ENCODE measurements at places on chromosomes 5 and 9. TPM values are rescaled to one million over a fixed set of nuclear protein-coding genes. Genes with fewer than 3 reads are reported as not detected.

DNA sequence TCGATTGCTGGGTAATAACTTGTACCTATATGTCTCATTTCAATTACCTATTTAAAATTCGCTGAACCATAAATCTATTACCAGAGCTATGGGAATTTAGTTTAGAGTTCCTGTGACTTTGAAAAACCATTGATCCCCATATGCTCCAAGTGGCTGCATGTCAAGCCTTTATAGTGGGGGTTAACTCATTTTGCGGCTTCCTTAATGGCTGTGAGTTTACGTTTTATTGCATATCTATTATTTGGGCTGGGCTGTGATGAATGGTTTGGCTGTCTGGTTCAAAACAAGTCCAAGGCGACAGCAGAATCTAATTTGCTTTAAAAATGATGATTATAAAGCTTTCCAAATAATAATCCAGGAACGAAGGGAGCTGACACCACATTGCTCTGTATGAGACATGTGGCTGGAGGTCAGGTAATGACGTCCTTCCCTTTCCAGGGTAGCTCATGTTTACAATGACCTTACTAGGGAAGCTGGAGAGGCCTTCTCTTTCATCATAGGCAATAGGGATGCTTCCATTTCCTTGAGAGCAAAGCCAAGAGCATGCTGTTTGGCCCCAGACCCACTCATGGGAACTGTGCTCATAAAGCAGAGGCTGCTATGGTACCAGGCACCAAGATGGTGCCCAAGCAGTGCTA is 258.3 kb downstream of the HSPA4 start:
- no peaks in the 10 kb centered on the region for H3K27me3 ChIP-seq
- H3K27ac ChIP-seq: no peak overlapping the region
- H3K36me3 ChIP-seq: no peaks in the 10 kb centered on the region
- no peak for DNase-seq
- no peak overlapping the region for H3K4me3 ChIP-seq

DNA sequence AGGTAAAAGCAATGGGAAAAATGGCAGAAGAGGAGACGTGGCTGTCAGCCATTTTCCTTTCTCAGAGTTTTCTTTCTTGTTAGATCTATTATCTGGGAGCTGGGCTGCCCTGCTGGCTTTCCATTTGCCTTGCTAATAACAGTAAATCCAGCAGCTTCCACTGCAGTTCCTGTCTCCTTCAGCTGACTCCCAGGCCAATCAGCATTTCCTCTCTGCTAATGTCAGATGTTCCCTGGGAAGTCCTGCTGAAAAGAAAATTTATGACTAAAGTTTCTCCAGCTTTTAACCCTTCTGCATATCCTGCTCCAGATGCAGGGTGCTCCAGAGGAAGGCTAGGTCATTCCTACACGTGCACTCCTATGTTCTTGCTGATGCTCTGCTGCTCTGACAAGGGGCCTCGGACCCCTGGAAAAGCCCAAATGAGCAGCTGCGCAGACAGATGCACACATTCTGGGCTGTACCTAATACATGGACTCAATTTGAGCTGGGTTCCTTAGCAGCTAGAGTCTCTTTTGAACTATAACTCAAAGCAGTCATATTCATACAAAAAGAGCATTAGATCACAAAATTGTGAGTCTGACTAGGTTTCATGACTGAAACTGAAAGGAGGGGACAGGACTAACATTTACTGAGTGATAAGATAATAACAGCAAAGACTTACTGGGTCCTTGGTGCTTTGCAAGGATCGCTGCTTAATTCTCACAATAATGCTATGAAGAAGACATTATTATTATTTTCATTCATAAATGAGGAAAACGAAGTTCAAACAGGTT is 182.2 kb downstream of the MAPKAP1 start:
- DNase-seq: no peak
- no peaks in the 10 kb centered on the region for H3K27me3 ChIP-seq
- peaks cover 34% of the 10 kb centered on the region for H3K4me1 ChIP-seq
- H3K36me3 ChIP-seq: peaks cover 15% of the 10 kb centered on the region
- H3K27ac ChIP-seq: no peak overlapping the region

GRCh38 chr9:126393876-126394275 is 67.2 kb downstream of the MVB12B start:
- peaks cover 4% of the 10 kb centered on the region for H3K36me3 ChIP-seq
- H3K27me3 ChIP-seq: no peaks in the 10 kb centered on the region
- H3K4me1 ChIP-seq: peaks cover 65% of the 10 kb centered on the region
- DNase-seq: no peak
- H3K4me3 ChIP-seq: no peak overlapping the region
- peak overlapping the region; percentile 96 for H3K27ac ChIP-seq

GRCh38 chr5:155082401-155082800 is 68.8 kb downstream of the KIF4B start:
- H3K4me3 ChIP-seq: no peak overlapping the region
- H3K4me1 ChIP-seq: no peaks in the 10 kb centered on the region
- H3K27ac ChIP-seq: no peak overlapping the region

DNA sequence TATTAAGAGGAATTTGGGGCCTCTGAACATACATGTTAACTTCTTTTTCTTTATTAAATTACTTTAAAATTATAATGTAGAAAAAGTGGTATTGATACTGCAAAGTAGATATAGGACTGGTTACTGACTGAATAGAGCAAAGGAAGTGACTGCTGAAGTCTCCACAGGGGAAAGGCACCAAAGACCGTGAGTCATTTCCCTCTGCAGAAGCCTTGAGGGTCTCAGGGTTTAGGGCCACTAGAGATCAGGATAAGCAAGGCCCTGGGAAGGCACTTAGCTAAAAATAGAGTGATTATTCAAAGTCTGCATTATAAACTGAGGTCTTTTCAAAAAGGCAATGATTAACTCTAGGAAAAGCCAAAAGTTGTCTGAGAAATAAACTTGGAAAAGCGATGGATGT is 44.7 kb upstream of the ITGA1 start:
- H3K4me3 ChIP-seq: peak overlapping the region; percentile 61
- peak overlapping the region; percentile 71 for H3K27ac ChIP-seq
- peaks cover 67% of the 10 kb centered on the region for H3K4me1 ChIP-seq
- no peak for DNase-seq
- no peaks in the 10 kb centered on the region for H3K27me3 ChIP-seq

DNA sequence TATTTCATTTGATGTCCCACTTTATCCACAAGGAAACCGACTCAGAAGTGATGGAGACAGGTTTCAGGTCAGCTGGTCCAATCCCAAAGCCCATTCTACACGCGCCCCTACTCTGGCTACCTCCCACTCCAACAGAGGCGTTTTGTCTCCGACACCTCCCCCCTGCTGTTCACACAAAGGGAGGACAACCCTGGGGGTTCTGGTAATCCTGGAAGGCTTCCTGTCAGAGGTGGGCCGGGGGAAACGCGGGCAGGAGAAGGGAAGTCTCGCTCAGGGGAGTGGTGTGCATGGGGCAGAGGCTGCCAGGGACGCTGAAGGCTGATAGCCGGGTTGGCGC is 39.7 kb upstream of the GABRP start:
- H3K27ac ChIP-seq: no peak overlapping the region
- no peak for DNase-seq
- H3K4me3 ChIP-seq: no peak overlapping the region

DNA sequence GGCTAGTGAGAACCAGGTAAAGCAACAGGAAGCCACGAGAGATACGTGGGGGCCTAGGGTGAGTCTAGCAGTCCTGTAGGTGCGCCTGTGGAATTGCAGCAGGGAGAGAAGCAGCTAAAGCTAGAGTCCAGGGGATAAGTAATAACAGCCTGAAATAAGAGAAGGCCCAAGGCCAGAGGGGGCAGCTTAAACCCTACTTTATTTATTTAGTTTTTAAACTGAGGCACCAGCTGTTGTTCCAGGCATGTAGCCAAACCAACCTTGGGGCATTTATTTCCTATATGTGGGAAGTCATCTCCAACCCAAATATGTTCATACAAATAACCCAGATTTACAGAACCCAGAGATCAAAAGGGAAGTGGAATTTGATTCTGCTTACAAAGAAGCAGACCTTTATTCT is 93.5 kb downstream of the GLDC start:
- H3K27ac ChIP-seq: no peak overlapping the region
- H3K36me3 ChIP-seq: no peaks in the 10 kb centered on the region
- no peaks in the 10 kb centered on the region for H3K27me3 ChIP-seq
- no peak overlapping the region for H3K4me3 ChIP-seq
- no peak for DNase-seq

DNA sequence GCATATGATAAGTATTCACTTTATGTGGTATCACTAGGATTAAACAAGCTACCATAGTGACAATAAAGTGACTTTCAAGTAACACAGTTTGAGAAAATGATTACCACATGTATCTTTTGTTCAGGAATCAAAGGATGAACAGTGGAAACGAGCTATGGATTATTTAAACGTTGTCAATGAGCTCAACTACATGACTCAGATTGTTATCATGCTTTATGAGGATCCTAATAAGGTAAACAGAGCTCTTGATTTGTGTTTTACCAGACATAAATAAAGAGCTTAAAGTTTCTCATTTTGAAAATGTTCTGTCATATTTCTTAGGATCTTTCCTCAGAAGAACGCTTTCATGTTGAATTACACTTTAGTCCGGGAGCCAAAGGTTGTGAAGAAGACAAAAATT is 57.4 kb downstream of the PPIP5K2 start:
- no peaks in the 10 kb centered on the region for H3K27me3 ChIP-seq
- peaks cover 18% of the 10 kb centered on the region for H3K36me3 ChIP-seq
- H3K27ac ChIP-seq: peak overlapping the region; percentile 16

GRCh38 chr5:85716344-85717202 is 901.2 kb upstream of the COX7C start:
- no peak overlapping the region for H3K4me3 ChIP-seq
- no peaks in the 10 kb centered on the region for H3K27me3 ChIP-seq
- DNase-seq: no peak
- H3K27ac ChIP-seq: no peak overlapping the region
- no peaks in the 10 kb centered on the region for H3K4me1 ChIP-seq
- H3K36me3 ChIP-seq: no peaks in the 10 kb centered on the region

GRCh38 chr9:130138791-130139190 is 33.4 kb upstream of the NCS1 start:
- H3K36me3 ChIP-seq: peaks cover 5% of the 10 kb centered on the region
- H3K27me3 ChIP-seq: peaks cover 4% of the 10 kb centered on the region
- no peak overlapping the region for H3K27ac ChIP-seq
- H3K4me3 ChIP-seq: peak overlapping the region; percentile 48

DNA sequence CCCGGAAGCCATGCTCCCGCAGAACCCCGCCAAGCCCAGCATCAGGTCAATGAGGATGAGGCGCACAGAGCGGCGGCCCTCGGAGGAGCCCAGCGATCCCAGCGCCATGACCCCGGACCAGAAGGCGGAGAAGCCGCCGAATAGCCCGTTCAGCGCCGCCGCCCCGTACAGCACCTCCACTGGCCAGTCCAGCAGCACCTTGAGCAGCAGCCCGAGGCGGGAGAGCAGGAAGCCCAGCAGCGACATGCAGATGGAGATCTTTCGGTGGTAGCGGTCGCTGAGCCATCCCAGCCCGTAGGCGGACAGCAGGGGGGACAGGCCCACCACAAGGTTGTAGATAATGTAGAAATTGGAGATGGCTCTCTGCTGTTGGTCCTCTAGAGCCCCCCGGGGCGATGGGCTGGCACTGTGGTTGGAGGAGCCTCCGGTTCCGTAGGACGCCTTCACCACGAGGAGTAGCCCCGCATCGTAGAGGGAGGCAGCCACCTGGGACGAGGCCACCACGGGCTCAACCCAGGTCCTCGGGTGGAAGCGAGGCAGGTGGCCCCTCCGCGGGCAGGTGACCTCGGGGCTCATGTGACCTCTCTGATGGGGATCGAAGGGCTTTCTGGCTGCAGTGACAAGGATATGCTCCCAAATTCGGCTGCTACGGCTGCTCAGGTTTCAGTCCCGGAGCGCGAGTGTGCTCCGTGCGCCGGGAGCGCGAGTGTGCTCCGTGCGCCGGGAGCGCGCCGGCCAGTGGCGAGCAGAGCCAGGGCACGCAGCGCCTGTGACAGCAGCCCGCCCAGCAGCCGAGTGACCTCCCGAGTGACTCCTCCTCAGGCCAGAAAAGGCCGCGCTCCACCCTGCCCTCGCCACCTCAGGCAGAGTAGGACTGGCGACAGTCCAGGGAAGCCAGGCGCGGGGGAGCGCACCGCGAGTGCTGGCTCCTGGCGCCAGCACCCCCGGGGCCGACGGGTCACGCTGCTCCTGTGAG is at the start of gene SLC46A2:
Gene SLC46A2 (minus strand): TSS at position 771 of the 976 bp plus-strand sequence. CDS start 195 bp downstream, at position 576.
- no peak for DNase-seq
- peaks cover 11% of the 10 kb centered on the region for H3K4me1 ChIP-seq
- no peak within 1 kb of the TSS for H3K27ac ChIP-seq
- H3K36me3 ChIP-seq: peaks cover 1% of the 10 kb centered on the region
- H3K4me3 ChIP-seq: no peak within 1 kb of the TSS
- peaks cover 44% of the 10 kb centered on the region for H3K27me3 ChIP-seq

- no peaks in the 10 kb centered on the region for H3K27me3 ChIP-seq
- H3K4me3 ChIP-seq: no peak overlapping the region
- H3K4me1 ChIP-seq: peaks cover 6% of the 10 kb centered on the region
- peaks cover 22% of the 10 kb centered on the region for H3K36me3 ChIP-seq
- H3K27ac ChIP-seq: no peak overlapping the region
- no peak for DNase-seq
Measured at GRCh38 chr9:136220017-136220729, 15.2 kb upstream of the LHX3 start.

PAEP gene
- total RNA-seq: not detected

SSBP2 gene
- total RNA-seq: 40.6 TPM
